ENCODE measurements at places on chromosomes 4 and X.

- DNase-seq, result no peak
Measured at GRCh38 chrX:77967631-77968030, 1.8 kb downstream of the PGAM4 start.

- DNase-seq, result no peak
Measured at GRCh38 chr4:187016101-187016500, 292.4 kb upstream of the FAT1 start.

GRCh38 chr4:88242144-88242543 lies 42.2 kb downstream of the PPM1K start:
- no peak for DNase-seq

GRCh38 chr4:47275595-47275994 lies 187.9 kb downstream of the COMMD8 start:
- DNase-seq, result no peak

DNA sequence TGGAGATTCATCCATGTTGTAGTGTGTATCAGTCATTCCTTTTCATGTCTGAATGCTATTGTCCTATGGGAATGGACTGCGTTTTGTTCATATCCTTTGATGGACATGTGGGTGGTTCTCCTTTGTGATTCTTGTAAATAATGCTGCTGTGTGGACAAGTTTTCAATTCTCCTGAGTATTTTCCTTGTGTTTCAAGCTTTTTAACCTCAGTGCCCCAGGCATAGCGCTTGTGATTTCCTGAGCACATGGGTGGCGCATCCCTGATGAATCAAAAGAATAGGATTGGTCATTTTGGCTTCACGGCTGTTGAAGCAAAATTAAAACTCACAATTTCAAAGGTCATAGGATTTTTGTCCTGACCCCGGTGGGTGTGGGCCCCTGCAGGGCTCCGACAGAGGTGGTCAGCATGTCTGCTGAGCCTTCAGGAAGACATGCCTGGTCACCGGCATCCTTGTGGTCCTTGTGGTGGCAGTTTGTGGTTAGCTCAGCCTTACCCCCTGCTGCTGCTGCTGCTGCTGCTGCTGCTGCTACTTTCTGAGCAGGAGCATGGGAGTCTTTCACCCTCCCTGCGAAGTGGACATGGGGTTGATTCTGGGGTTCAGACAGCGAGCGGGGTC lies 30.0 kb downstream of the SHROOM2 start:
- no peak for DNase-seq

DNA sequence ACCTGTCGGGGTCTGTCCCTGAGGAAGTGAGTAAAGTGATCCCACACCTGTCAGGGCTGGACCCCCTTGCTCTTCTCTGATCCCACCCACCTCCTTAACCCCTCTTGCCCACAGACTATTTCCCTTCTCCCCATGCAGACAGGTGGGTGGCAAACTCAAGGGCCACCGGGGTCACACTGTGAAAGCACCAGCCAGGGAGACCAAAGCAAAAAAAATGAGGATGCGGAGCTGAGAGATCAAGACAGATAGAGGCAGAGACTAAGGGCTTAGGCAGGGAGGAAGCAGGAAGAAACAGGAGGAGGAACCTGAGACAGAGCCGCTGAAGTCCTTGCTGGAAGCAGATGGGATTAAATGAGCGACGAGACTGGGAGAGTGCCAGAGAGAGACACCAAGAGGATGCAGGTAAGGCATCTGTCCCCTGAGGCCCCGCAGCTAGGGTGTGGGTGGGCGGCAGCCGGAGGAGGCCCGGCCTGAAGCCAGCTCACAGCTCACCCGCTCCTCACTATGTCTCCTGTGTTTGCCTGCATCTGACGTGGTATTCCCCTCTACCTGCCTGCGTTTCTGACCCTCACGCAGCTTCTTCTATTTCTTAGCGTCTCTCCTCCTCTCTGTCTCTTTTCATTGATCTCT lies 7.2 kb downstream of the TIMM17B start:
- DNase-seq, result no peak

DNA sequence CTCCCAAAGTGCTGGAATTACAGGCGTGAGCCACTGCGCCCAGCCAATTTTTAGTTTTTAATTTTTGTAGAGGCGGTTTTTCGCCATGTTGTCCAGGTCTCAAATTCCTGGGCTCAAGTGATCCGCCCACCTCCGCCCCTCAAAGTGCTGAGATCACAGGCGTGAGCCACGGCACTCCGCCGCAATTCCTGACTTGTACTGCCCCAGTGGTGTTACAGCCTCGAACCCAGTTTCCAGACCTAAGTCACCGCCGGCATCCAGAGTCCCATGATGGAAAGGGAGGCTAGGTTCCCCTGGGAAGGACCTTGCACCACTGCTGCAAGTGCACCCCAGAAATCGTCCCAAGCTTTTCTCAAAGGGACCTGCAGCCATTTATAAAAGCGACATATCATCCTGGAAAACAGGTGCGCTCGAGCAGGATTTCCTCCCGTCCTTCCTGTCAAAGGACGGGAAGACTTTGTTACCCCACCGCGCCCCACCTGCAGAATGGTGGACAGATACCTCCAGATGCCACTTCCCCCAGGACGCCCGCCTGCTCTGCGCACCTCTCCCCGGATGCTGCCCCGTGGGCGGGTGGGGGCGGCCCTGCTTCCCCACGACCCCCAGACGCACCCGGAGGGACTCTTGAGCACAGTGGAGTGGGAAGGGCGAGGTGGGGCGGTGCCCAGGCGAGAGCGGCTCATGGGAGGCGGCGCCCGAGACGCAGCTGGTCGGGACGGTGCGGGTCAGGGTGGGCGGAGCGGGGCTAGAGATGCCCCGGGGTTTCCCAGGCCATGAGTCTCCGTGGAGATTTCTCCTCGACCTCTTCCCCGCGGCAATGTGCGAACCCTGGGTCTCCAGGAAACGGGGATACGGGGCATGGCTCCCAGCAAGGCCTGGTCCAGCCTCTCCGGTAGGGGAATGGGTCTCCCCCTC lies 947 bp upstream of the RPL10 start:
- DNase-seq, result no peak

GRCh38 chrX:30895370-30895769 lies 6.3 kb upstream of the TAB3 start:
- DNase-seq, result no peak

DNA sequence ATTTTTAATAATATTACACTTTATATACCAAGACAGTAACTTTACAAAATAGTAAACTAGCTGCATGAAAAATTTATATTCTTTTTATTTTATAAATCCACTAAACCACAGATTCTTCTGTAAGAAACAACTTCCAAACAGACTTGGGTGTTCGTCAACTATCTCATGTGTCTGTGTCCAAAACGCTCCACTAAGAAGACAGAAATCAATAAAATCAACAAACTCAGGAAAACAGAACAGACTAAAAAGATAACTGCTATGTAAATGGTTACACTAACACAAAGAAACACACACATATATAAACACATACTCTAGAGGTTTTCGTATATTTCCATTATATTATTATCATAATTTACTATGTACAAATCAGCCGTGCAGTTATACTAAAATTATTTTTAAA lies 158.4 kb downstream of the PPP3CA start:
- DNase-seq, result no peak

DNA sequence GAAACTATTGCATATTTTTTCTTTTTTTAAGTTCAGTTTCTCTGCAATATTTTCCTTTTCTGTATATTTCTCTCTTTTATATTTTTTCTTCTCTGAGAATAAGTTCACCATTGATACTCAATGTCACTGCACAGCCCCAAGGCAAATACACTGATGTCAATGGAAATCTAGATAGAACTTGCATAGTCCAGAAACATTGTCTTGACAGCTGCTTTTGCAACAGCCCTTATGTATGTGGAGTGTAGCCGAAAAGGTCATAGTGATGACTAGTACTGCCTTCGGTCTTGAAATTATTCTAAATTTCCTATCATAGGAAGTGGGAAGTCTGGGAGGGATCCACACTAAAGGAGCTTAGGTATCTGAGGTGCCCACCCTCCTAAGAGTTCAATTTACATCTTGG lies 150.0 kb downstream of the SPOCK3 start:
- DNase-seq, result no peak
